Stimulated activated CD4-positive, alpha-beta T cell treated with anti-CD3 and anti-CD28 coated beads, Interleukin-2, amount 100 ng/mL, for 24 hours (primary cell): ENCODE measurements at places on chromosomes 1 and 21.

DNA sequence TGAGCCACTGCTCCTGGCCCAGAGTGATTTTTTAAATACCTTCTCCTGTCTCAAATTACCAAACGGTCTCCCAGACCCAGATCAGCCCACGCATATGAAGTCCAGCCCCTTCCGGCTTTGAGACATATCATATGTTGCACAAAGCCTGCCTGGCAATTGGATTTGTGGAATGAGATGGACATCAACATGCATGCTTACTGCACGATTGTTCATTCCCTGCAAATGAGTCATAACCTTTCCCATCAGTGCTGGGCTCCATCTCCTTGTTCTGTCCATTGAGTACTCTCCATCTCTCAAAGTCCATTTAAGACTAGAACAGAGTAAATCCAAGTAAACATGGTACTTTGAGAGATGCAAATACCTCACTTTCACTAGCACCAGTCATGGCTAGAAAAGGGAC, 612.2 kb upstream of the USP24 start:
- no peak for DNase-seq

DNA sequence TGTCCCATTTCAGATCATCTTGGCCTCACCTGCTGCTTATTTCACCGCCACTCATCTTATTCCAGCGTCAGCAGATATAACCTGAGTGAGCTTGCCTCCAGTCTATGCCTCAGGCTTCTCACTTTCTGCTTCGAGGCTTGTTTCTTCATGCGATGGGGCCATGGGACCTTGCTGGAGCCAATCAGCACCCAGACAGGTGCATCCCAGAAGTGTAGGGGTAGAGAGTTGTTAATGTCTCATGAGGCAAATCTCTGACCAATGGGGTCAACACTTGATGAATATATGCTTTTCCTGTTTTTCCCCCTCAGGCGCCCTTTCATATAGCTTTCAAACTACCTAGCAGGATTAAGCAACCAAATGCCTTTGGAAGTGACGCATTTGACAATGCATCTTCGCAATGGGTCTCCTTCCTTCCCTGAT, 935 bp upstream of the YIPF1 start:
- peak; percentile 19 for DNase-seq

DNA sequence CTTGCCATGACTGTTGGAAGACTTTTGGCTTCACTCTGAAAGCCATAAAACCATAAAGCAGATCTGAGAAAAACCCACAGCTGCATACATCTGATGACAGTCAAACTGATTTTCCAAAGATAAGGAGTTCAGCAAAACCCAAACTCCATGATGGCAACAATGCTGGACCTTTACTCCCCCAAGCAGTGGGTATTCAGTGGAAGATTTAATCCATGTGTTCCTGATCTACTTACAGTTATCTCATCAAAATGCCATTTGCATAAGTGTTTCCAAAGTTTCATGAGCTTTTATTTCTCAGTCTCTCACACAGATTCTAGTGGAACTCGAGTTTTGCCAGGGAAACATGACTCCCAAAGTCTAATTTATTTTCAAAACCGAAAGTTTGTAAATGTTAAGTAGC, 184.9 kb downstream of the ZC3H11B start:
- DNase-seq, result no peak

DNA sequence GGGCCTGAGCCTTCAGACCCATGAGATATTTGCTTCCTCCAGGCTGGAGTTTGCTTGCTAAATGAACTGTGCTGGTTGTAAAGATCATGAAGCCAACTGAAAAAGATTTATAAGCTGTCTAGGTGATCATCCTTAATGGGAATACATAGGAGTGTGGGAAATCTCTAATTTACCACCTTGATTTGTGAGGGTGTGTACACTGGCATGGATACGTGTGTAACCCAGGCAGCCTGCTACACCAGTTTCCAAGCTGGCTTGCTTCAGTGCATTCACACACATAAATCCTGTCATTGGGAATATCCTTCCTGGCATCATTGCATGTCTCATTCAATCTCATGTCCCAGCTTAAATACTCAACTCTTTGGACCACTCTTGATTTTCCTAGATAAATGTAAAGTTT, 57.6 kb upstream of the GNG12 start:
- no peak for DNase-seq

DNA sequence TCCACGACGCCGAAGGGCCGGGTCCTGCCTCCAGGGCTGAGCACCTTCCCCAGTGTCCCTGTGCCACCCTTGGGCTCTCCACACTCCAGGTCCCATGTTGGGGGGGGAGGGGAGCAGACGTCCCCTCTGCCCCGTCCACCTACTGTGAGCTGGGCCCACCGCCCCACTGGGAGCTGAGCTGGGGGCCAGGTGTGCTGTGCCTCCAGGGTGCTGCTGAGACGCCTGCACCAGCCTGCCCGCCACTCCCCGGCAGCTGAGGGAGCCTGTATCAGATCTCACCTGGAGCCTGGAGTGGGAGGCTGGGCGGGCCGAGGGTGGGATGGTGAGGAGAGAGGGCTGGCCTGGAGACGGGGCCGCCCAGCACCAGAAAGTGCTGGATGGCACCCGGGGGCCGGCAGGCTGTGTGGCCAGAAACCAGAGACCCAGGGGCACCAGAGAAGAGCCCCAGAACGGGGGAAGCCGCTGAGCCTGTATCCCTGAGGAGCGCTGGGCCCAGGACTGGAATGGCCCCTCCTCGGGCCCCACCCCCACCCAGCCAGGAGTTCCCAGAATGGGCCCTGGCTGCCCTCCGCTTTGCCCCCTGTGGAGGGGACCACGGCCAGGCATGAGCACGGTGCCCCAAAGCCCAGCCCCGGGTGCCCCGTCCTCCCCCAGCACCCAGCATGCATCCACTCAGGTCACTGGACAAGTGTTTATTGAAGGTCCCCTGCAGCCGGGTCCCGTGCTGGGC, 3.4 kb downstream of the TNFRSF18 start:
- DNase-seq, result no peak

DNA sequence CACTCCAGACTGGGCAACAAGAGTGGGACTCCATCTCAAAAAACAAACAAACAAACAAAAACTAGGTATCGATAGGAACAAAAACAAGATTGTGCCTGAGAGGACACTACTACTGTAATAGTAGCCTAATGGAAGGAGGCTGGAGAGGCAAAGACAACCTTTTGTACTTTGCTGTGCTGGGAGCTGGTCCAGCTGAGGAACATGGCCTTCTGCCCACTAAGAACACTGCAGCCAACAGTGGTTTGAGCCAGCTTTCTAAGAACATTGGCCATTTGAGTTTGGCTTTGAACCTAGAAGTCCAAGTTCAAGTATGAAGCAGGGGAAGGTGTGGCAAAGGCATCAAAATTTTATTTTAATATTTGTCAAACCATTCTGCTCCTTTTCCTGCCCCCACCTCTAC, 22.7 kb upstream of the RGS8 start:
- DNase-seq, result no peak

DNA sequence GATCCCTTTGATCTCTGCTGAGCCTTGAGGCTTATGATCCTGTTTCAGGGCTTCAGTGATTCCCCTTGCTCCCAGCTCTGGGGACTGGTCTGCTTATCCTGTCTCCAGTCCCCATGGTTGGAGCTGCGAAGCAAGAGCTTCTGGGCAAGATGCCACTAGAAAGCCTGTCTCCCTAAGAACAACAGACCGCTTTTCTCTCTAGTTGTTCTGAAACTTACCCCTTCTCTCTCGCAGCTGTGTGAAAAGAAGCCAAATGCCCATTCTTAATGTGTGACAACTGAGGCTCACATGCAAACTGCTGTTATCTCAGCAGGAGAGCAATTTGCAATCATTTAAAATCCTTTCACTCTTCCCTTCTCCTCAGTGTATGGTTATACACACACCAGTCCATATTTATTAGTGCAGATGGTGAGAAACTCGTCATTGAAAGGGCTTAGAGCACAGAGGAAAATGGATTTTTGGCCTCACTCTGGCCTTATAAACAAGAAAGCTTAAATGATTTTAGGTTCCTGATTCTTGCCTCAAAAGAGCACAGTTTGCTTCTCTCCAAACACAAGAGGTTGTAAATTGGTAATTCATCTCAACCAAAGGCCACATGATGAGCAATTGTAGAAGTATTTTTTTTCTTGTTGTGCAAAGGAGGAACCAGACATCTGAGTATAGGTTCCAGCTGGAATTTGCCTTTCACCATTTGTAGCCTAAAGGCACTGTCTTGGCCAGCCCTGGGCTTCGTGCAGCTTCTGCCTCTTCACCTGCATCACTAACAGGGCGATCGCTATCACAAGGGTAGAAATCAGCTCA, 179.2 kb upstream of the LMO4 start:
- DNase-seq, result no peak

DNA sequence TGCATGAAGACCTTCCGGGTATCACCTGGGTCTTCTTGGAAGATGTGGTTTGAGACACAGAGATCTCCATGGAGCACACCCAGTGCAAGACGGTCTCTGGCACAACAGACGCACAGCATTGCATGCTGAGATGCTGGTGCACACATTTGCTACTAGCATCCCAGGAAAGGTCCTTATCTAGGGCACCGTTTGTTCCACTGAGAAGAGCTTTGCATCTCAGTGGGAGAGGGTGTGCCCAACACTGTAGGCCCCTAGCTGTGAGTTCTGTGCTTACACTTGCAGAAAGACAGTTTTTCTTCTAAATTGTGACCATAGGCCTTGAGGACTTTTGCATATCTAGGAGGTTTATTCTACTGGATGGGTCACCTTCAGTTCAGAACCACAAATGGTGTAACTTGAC, 554.1 kb downstream of the MATN1 start:
- DNase-seq, result no peak

DNA sequence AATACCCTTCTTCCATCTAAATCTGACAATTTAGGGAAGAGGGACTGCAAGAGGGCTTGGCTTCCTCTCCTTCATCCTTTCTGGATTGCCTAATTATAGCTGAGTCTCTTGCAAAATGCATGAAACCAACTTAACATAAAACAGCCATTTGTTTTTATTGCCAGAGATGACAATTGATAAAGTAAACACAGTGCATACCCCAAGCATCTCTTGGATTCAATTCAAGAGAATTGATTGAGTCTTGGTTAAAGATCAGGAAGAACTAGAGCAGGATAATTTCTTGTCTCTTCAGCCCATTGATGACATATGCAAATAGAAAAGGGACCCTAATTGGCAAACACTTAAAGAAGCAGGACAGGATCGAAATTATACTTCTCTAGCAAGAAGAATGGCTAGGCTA, 617.1 kb upstream of the PTBP2 start:
- no peak for DNase-seq
